NCI-H1436 treated with DMSO at 0.1 percent for 48 hours (cell line): ENCODE measurements at places on chromosomes 1 and 21.

DNA sequence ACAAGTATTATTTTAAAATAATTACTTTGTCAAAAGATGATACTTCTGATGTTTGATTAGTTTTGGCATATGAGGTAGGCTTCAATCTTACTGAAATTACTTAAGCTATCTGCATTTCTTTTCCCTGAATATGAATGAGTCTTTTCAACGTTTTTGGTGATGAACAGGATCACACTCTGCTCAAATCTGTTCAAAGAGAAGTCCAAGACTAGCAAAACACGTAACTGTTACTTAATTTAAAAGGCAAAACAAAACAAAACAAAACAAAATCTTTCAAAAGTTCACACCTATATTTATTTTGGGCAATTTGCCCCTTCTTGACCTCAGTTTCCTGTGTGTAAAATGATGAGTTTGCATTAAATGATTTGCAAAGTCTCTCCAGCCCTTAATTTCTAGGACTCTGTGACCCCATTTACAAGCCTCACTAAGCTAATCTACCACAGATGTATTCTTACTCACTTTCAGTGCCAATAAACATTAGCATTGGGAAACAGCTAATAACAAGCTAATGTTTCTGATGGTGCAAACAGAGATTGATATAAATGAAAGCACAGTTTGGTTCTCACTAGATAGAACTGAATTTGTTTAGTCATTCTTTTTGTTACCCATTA is 865.4 kb downstream of the LTN1 start:
- no peak for DNase-seq

DNA sequence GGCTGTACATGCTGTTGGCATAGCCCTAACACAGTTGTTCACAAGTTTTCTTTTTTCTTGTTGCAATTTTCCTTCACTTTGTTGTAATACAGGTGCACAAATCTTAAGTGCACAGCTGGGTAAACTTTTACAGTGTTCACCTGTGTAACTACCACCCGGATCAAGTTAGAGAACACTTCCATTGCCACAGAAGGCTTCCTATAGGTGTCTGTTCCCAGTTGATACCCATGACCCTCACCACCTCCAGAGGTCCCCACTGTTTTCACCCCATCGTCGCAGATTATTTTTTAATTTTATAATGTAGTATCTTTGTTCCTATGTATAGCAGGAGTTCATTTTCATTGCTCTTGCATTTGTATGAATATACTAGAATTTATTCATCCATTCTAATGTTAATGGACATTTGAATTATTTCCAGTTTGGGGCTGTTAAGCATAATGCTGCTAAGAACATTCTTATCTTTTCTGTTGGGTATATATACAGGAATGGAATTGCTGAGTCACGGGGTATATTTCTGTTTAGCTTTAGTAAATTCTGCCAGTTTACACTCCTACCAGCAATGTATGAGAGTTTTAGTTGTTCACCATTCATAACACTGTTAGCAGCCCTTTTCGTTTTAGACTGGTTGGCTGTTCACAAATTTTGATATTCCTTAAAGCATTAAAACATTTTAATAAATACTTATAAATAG is 16.4 kb downstream of the SPRTN start:
- DNase-seq = no peak

DNA sequence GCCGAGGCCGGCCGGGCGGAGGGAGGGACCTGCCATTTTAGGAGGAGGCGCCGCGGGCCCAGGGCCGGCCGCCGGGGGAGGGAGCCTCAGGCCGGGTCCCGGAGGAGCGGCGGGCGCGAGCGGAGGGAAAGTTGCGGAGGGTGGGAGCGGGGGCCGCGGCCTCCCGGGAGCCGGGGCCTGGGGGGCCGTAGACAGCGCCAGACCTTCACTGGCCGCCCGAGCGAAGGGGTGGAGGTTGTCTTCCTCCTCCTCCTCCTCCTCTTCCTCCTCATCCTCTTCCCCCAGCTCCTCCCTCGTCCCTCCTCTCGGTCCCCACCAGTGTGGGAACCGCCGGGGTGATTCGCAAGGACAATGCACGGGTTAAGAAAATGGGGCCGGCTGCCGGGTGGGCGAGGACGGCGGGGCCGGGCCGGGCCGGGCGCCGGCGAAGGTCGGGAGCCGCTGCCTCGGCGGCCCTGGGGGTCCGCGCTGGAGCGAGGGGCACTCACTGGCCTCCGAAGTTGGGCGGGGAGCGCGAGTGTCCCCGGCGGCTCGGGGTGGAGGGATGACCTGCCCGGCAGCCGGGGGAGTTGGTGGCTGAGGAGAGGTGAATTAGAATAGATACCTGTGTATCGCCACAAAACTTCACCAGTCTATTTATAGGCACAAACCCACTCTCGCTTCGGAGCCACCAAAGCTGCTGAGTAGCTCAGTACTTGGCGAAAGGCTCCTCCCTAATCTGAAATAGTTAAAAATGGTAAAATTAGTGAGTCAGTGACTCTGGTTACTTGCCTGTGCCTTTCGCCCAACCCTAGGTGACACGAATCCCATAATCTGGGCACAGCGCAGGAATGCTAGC is 1.3 kb downstream of the DYRK1A start:
- no peak for DNase-seq

DNA sequence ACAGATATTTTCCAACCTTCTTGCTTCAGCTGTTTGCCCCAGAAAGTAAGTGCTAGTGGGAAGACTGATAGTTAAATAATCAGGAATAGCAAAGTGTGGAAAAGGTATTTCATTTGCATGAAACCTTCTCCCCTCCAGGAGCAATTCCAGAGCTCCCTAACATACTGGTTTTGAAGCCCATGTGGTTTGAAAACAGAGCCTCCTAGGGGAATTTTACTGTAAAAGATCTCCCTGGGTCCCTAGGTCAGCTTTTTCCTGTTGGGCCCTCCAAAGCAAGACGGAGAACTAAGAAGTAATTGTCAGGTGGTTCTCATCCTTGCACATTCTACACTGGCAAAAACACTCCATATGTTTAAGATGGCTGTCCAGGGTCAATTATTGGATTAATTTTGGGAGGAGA is 218.7 kb upstream of the FOXD3 start:
- no peak for DNase-seq

DNA sequence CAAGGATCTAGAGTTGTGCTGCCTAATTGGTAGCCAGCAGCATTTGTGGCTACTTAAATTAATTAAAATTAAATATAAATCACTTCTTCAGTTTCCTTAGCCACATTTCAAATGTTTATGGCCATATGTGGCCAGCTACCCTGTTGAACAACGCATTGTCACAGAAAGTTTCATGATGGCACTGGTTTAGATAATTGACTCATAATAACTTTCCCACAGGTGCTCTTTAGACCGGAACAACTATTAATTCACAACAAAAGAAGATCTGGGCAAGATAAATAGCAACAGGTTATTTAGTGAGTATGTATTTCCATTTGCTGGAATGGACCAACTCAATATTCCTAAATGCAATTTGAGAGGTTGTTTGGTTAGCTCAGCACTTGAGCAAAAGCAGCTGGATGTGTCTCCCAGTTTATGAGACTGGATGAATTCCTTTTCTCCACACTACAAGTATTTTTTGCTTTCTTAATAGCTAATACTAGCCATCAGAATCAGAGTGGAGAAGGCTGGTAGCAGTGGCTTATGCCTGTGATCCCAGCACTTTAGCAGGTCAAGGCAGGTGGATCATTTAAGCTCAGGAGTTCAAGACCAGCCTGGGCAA is 3.7 kb upstream of the AMIGO1 start:
- DNase-seq = no peak

GRCh38 chr1:228873709-228874108 is 138.4 kb downstream of the RHOU start:
- DNase-seq = no peak

GRCh38 chr1:210294999-210295745 is 33.5 kb upstream of the HHAT start:
- DNase-seq = peak; percentile 78

DNA sequence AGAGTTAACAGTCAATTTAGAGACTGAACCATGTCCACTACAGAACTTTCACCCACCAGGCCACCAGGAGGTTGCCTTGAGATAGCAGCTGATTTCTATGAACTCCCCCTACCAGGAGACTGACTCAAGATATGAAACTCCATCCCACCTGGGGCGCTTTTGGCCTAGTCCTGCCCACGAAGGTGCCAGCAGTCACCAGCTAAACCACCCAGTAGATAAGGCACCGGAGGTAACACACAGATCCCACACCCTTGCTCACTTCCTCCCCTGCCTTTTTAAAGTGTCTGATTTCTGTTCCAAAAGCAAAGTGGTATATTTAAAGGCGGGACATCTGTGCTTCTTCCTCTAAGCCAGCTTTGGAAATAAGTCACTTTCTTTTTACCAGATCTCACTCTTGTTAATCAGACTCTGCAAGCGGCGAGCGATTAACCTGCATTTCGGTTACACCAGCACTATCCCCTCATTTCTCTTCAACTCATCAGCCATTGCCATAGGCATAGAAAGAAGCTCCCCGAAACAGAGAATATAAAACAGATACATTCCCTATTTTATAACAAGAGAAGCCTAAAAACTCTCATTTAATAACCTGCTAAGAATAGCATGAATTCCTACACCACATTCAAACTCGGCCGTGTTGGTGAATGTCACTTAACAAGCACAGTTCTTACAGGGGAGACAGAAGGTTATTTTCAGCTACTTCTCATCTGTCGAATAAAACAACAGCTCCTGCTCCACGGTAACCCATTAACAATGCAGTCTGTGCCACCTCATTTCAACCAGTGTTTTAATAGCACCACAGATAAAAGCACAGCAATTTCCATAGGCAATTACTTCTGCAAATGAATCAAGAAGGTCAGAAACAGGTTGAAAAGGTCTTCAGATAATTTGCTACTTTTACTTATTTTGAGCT is 318.1 kb downstream of the KCNH1 start:
- peak; percentile 29 for DNase-seq

- no peak for DNase-seq
Measured at GRCh38 chr1:201882665-201883132, 6.0 kb upstream of the SHISA4 start.

DNA sequence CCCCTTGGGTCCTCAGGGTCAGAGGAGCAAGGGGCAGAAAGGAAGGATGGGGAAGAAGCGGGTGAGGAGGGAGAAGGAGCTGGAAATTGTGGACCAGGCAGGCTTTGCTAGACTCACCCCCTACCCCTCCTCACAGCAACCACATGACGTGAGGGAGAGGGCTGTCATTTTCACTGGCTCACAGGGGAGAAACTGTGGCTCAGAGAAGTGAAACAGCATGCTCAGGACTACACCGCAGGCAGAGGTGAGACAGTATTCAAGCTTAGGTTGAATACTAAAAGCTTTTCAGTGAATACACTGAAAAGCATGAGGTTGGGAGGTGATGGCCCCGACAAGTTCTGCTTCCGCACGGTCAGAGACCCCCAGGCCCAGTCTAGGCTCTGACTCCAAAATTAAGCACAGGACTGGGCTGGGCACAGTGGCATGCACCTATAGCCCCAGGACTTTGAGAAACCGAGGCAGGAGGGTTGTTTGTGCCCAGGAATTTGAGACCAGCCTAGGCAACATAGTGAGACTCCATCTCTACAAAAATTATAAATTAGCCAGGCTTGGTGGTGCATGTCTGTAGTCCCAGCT is 1.2 kb upstream of the CLEC20A start:
- no peak for DNase-seq

DNA sequence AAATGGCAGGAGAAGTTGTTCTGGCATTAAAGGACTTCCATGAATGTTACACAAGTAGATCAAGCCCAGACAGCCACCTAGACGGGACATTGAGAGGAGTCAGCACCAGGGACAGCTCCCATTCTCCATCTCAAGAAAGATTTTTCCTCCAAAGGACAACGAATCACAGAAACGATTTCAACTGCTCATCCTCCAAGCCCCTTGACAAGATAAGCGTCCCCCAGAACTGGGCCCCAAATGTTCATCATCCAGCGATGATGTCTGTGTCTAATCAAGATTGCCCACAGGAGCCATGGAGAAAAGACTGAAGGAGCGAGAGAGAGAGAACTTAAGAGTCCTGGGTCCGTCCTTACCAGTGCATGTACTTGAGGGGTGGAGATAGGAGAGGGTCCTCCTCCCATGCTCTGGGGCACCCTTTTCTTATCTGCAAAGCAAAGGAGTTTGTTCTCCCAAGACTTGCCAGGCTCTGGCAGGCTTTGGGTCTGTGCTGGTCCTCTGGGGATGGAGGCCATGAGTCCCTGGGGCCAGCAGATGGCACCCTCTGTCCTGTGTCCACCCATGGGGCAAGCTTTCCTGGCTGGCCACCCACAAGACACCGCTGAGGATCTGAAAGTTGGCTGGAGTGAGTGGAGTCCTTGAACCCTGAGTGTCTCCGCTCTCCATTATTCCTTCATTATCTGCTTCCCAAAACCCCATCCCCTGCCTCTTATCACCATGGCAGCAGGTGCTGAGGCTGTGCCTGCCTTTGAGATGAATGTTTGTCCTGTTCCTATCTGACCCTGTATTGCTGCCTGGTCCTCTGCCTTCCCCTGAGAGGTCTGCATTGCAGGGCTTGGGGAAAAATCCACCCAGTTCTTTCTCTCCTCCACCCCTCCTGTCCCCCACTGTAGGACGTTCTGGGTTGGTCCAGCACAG is 164.6 kb downstream of the ACTL8 start:
- no peak for DNase-seq

DNA sequence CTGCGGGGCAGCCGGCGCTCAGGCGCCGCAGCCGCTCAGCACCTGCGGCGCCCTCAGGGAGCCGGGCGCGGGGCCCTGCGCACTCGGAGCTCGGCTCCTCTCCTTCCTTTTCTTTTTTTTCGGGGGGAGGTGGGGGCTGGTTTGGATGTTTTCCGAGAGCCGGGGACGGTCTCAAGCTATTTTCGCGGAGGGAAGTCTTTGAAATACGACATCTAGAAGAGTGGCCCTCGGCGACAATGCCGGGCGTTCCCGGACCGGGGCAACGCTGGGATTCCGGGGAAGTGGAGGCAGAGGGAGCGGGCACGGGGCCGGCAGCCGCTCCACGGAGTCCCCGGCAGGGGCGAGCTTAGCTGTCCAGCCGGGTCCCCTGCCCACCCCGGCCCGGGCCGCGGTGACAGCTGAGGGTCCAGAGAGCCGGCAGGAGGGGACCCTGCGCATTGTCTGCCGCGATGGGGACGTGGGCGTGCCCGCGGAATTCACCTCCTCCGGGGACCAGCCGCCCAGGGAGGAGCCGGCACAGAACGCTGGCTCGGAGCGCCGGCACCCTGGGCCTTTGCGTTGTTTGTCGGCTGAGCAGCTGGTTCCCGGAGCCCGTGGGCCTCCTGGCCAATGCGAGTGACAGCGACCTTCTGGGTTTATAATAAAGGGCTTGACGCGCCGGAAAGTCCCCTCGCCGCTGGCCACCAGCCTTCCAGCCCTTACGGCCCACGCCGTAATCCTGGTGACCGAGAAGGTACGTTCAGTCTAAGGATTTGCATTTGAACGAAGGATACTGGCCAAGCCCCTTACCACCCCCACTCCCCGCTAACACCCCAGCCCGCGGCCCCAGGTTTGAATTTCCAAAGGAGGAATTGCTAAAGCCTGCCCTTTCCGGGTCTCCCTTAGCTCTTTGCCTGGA is 582 bp downstream of the SLC37A1 start:
- DNase-seq = no peak
